ENCODE measurements at places on chromosomes 7 and 10.

- no peak for DNase-seq
Measured at GRCh38 chr10:112546474-112546873, 99.5 kb downstream of the VTI1A start.

DNA sequence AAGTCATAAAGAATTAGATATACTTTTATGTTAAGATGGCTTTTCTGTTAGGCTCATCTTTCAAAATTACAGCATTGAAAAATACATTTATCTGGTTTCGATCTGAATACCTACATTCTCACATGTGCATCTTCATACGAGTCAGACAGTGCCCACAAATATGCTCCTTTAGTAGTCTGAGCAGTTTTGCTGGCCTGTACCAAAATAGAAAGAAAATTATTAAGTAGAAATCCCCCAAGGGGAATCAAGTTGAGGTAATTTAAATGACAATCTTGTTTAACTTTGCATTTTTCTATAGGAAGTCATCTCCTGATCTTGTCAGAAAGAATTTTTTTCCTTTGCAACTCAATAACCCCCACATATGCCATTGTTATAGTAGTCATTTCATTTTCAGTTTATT is 287.4 kb upstream of the SEMA3D start:
- DNase-seq, result no peak

GRCh38 chr10:62354916-62355315 is 19.3 kb upstream of the ZNF365 start:
- DNase-seq, result no peak

- DNase-seq, result no peak
Measured at GRCh38 chr7:75572396-75572795, 80.3 kb downstream of the SPDYE5 start.

GRCh38 chr10:44723082-44723481 is 188.1 kb upstream of the TMEM72 start:
- no peak for DNase-seq

Data from urothelium cell line (cell line).